Breast epithelium (tissue), 4 donors: ENCODE measurements at places on chromosomes 3 and 15. TPM values are rescaled to one million over a fixed set of nuclear protein-coding genes. Genes with fewer than 3 reads are reported as not detected.

- no peak overlapping the region for H3K27ac ChIP-seq
- no peaks in the 10 kb centered on the region for H3K36me3 ChIP-seq
- no peak overlapping the region for H3K4me3 ChIP-seq
- peaks cover 3% of the 10 kb centered on the region for H3K4me1 ChIP-seq
- no peak for DNase-seq
- H3K27me3 ChIP-seq: no peaks in the 10 kb centered on the region
These were observed 72.4 kb downstream of the CHDH start for GRCh38 chr3:53773611-53774368.

- H3K4me1 ChIP-seq: no peaks in the 10 kb centered on the region
- H3K27me3 ChIP-seq: no peaks in the 10 kb centered on the region
- no peak overlapping the region for H3K27ac ChIP-seq
These were observed 129.5 kb downstream of the ATP8B4 start for GRCh38 chr15:49989498-49989897.

GRCh38 chr15:69885173-69885955 is 212.4 kb downstream of the TLE3 start:
- no peaks in the 10 kb centered on the region for H3K4me1 ChIP-seq

DNA sequence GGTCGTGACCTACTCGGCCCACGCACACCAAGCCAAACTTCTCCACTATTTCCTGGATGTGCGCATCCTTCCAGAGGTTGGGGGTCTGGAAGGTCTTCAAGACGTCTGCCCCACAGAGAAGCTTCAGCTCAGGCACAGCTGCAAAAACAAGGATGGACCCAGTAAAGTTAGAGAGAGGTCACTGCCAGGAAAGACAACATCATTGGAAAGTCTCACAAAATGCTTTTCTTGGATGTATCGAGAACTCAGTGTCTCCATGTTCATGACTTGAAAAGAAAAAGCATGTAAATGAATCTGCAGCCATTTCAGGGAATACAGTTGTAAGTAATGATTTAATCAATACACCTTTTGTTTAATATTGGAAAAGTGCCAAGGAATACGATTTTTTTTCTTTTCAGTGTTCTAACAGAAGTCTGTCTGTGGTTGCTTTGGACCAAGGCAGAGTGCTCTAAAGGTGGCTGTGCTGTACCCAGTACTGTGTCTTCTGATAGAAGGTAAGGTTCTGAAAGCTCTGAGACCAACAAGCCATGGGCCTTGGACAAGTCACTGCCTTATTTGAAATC is 21.8 kb upstream of the RBP1 start:
- no peaks in the 10 kb centered on the region for H3K27me3 ChIP-seq
- no peak for DNase-seq
- peak overlapping the region; percentile 42 for H3K27ac ChIP-seq
- no peaks in the 10 kb centered on the region for H3K36me3 ChIP-seq
- no peaks in the 10 kb centered on the region for H3K4me1 ChIP-seq

DNA sequence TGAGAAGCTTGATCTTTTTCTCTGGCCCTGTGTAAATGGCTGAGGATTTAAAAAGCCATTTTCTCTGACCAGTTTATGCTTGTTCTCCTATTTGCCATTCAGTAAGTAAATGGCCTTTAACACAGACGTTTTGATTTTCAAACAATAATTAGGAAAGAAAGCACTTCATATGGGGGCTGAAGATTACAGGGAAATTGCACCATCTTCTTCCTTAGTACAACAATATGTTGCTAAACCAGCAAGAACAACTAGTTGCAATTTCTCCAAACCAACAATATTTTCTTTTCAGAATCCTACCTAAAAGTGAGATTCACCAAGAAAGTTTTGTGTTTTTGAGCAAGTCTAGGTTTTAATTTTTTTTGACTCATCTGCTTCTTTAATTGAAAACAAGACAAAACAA is 80.5 kb upstream of the CCNL1 start:
- no peaks in the 10 kb centered on the region for H3K27me3 ChIP-seq
- H3K4me1 ChIP-seq: no peaks in the 10 kb centered on the region
- no peak for DNase-seq
- no peak overlapping the region for H3K4me3 ChIP-seq

DNA sequence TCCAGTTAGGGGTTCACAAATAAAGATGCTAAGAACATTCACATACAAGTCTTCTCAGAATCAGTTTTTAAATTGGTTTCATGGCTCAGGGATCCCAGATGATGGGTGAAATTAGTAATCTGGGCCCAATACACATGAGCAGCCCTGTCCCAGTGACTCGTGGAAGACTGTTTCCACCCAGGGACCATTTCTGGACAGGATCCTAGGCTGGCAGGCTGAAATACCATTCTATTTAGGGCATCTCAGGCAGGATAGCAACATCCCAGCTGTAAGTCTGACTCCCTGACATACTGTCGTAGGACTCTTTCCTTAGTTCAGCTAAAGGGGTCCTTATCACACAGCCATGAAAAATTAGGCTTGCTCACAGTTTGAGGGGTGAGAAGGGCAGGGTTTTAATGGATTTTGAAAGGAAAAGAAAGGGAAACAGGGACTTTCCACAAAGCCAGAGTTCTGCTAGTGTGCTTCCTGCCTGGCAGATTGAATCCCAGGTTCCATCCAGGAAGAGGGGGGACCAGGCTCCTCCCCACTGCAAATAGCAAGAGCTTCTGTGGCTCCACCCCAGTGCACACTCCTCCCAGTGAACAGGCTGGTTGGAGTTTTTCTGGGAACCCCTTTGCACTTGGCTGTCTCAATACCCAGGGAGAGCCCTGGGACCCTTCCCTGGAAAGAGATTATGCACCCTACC is 41.3 kb upstream of the LYZL4 start:
- no peaks in the 10 kb centered on the region for H3K27me3 ChIP-seq
- H3K36me3 ChIP-seq: no peaks in the 10 kb centered on the region
- peak overlapping the region; percentile 43 for H3K27ac ChIP-seq
- no peaks in the 10 kb centered on the region for H3K4me1 ChIP-seq

DNA sequence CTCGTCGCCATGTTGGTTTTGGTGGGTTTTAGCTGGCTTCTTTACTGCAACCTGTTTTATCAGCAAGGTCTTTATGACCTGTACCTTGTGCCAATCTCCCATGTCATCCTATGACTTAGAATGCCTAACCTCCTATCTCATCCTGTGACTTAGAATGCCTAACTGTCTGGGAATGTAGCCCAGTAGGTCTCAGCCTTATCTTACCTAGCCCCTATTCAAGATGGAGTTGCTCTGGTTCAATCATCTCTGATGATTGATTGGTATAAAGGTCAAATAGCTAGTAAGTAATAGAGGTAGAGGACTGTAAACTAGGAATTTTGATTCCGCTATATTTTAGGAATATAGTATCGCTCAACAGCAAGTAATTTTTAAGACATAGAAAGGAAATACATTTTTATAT is 1.3 kb upstream of the ACKR2 start:
- H3K4me3 ChIP-seq: no peak overlapping the region
- H3K27ac ChIP-seq: no peak overlapping the region
- no peaks in the 10 kb centered on the region for H3K4me1 ChIP-seq
- H3K27me3 ChIP-seq: no peaks in the 10 kb centered on the region

- H3K4me3 ChIP-seq: no peak overlapping the region
- no peak for DNase-seq
- no peaks in the 10 kb centered on the region for H3K4me1 ChIP-seq
These were observed 28.9 kb downstream of the UBE2E2 start for GRCh38 chr3:23232016-23232415.

DNA sequence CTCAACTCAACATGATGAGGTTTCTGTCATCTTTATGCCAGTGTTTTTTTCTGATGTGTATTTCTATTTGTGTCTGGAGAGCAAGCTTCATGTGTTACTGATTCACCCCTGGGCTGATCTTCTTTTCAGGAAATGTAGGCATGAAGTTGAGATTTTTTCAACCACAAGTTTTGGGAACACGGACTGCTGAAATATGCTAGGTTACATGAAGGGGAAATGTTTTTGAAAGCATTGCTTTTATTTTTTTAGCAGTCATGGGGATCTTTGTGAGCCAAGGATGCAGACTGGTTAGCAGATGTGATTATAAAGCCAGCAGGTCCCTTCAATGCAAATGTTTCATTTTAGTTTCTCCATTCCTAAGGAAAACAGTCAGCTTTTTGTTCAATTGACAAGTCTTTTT is 219.3 kb upstream of the COL8A1 start:
- no peaks in the 10 kb centered on the region for H3K27me3 ChIP-seq
- no peak for DNase-seq
- H3K36me3 ChIP-seq: no peaks in the 10 kb centered on the region
- no peak overlapping the region for H3K27ac ChIP-seq
- no peaks in the 10 kb centered on the region for H3K4me1 ChIP-seq

- H3K27me3 ChIP-seq: no peaks in the 10 kb centered on the region
- no peaks in the 10 kb centered on the region for H3K36me3 ChIP-seq
- no peak overlapping the region for H3K27ac ChIP-seq
- DNase-seq: no peak
These were observed 70.1 kb upstream of the VEPH1 start for GRCh38 chr3:157573281-157573680.

DNA sequence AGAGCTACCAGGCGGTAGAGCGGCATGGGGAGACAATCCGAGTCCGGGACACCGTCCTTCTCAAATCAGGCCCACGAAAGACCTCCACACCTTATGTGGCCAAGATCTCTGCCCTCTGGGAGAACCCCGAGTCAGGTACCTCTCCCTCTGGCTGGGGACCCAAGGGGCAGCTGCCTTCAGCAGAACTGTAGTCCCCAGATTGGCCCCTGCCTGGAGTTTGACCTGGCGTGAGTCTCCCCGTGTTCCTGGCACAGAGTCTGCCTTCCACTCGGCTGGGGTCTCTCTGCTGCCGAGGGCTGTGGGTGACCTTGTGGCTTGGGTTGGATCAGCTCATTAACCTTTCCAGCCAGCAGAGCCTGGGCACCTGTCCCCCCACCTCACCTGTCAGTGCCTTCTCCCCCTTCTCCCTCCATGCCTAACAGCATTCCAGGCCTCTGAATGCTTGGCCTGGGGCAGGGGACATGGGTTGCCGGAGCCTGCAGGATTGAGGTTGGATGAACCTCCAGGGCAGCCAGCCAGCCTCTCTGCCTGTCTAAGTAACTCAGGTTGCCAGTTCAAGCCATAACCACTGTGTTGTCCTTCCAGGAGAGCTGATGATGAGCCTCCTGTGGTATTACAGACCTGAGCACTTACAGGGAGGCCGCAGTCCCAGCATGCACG is 6.8 kb upstream of the CHST14 start:
- H3K27me3 ChIP-seq: no peaks in the 10 kb centered on the region
- H3K4me3 ChIP-seq: no peak overlapping the region

The LOXL1 gene
- total RNA-seq: 5.6 TPM

The GASK1A gene
- total RNA-seq: 20.5 TPM

The RAB6B gene
- total RNA-seq: 1.8 TPM
